Coronary artery (tissue), 2 donors: ENCODE measurements at places on chromosomes 16 and 17.

DNA sequence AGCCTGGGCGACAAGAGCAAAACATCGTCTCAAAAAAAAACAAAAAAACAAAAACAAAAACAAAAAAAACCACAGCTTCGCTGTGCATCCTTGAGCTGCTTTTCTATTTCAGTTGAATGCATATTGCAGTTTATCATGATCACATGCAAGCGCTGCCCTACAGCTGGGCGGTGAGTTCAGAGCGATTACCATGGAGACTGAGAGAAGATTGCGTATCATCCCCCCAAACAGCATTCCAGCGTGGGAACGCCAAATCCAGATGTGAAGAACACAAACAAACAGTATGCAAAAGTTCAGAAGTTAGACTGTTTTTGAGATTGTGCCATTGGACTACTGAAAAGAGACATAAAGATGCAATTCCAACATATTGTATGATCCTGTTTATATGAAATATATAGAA, 15.1 kb upstream of the SLC52A1 start:
- no peak for DNase-seq

DNA sequence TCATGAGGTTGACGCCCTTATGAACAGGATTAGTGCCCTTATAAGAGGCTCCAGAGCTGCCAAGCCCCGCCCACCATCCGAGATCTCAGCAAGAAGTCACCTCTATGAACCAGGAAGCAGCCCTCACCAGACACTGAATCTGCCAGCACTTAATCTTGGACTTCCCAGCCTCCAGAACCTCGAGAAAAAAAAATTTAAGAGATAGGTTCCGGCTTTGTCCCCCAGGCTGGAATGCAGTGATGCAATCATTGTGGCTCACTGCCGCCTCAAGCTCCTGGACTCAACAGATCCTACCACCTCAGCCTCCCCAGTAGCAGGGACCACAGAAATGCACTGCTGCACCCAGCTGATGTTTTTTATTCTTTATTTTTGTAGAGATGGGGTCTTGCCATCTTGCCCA, 22.5 kb upstream of the ADCY9 start:
- no peak for DNase-seq

DNA sequence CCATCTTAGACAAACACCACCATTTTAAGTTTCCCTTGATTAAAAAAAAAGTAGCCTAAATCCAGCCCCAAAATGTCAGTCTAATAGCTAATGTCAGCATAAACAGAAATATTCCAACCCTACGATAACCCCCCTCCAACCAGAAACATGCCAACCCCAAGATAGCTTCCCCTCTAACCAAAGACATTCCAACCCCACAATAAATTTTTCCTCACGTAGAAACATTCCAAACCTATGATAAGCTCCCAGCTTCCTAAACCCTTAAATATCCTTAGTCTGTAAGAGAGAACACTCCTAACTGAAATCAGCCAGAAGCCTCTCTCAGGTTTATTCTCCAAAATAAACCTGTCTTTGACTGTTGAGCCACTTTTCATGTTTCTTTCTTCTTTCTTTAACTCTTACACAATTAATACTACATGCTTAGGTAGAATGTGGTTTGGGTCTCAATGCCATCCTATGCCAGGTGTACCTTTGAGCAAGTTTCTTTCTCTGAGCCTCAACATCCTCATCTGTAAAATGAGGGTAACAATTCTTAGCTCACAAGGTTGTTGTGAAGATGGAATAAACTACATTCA, 10.5 kb upstream of the KRT38 start:
- DNase-seq: no peak

DNA sequence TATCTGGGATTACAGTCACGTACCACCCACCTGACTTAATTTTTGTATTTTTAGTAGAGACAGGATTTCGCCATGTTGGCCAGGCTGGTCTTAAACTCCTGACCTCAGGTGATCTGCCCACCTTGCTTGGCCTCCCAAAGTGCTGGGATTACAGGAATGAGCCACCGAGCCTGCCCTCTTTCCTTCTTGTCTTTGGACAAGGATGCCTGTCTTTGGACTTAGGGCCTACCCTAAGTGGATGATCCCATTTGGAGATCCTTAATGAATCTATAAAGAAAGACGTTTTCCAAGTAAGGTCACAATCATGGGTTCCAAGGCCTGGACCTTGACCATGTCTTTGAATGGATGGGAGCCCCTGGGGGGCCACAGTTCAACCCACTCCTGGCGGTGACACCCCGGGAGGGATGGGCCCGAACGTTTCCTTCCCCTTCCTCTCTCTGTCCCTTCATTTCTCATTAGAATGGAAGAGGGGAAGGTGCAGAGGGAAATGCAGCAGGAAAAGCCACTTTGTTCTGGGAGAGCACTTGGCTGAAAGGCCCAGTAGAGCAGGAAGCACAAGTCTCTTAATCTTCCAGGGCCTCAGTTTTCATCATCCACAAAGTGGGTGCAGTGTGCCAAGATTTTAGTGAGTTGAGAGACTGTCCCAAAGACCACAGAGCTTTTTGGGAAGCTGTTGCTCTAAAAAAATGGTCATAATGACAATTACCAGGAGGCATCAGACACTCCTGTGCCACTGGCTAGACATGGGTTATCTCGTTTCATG, 353.3 kb downstream of the SEC14L1 start:
- peak; percentile 55 for DNase-seq

GRCh38 chr16:81657224-81657623, 121.9 kb upstream of the PLCG2 start:
- DNase-seq: no peak

GRCh38 chr16:68590201-68590994, 51.3 kb downstream of the ZFP90 start:
- DNase-seq: no peak

DNA sequence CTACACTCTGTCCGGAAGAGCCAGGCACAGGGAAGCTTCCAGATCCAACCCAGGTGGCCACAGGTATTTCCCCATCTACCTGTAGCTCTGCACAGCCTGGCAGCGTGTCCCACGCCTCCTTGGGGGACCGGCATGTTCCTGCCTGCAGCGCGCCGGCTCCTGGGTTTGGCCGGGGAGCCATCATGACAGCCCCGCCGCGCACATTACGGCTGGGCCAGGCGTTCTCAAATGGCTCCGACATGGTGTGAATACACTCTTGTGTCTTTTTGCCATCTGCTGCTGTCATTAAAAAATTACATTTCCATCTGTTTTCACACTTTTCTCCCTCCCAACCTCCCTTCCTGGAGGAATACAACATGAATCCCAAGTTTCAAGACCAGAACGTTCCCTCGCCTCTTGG, 8.0 kb upstream of the GINS2 start:
- no peak for DNase-seq

DNA sequence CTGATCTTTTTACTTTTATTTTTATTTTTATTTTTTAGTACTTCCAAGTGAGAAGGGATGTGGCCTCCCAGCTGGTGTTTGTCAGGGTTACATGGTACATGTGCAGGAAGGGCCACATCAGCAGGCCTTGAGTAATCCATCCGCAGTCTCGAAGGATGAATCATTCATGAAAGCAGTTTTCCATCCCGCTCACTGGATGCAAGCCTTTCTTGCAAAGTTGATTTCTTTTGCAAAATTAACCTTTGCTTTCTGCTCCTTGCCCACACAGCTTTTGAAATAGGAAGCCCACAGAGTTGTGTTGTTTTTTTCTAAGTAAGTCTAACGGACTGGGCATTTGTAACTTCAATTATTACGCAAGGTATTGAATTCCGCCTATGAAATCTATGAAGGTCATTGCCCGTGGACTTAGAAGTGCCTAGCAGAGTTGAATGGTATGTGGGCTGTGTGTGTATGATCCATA, 157.4 kb downstream of the PRKCA start:
- DNase-seq: no peak

DNA sequence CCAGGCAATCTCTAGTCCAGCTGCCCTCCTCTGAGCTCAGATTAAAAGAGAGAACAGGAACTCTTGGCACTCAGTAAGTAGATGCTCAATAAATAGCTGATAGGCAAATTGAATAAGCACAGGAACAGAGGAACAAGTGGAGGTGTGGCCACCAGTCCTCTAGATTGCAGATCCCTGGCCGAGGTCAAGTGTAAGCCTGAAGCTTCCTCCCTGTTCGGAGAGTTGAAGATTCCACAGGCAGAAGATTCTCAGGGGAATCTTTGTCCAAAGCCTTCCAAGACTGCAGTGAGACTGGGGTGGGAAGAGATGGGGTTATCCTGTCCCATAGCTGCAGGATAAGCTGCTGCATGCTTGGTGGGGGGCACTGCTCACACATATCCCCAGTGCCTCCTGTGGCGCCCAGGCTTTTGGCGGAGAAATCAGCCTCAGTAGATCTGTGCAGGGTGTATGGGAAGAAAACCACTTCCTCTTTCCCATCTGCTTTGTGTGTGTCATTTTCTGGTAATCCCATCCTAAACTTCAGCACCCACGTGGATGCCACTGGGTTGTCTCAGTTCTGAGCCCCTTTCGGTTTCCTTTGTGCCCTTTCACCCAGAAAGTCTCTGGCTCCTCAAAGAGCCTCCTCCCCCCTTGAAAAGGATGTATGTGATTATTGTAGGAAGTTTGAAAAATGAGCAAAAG, 12.1 kb downstream of the CD300A start:
- no peak for DNase-seq

GRCh38 chr17:34178092-34178491, 77.0 kb upstream of the CCL2 start:
- DNase-seq: no peak

GRCh38 chr16:88453611-88454522, 787 bp downstream of the ZFPM1 start:
- DNase-seq: no peak
